CD8-positive, alpha-beta T cell (primary cell): ENCODE measurements at places on chromosomes 12 and 14.

GRCh38 chr12:72268386-72268785 is 3.8 kb upstream of the TRHDE start:
- DNase-seq, result no peak

- no peak for DNase-seq
Observed at GRCh38 chr12:69430942-69431590, 39.1 kb upstream of the FRS2 start.

DNA sequence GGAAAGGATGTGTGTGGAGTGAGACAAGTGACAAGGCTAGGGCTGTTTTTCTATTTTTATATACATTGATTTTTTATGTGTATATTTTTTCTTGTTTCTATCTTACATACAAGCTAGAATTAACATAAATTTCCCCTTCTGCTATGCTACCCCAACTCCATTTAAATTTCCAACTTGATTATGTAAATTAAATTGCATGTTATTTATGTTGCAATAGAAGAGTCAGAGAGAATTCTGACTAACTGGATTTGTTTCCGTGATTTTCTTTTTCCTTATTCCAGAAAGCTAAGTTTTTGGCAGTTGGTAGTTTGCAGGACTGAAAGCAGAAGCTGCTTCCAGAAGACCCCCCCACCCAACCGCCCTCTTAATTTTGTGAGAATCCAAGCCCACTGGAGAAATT is 8.9 kb upstream of the YBX3 start:
- DNase-seq, result no peak

GRCh38 chr14:88470542-88471440 is 84.0 kb downstream of the PTPN21 start:
- DNase-seq, result no peak

GRCh38 chr12:1083889-1084262 is 92.9 kb downstream of the ERC1 start:
- no peak for DNase-seq

- no peak for DNase-seq
Observed at GRCh38 chr12:57135527-57136326, 7.4 kb downstream of the LRP1 start.

DNA sequence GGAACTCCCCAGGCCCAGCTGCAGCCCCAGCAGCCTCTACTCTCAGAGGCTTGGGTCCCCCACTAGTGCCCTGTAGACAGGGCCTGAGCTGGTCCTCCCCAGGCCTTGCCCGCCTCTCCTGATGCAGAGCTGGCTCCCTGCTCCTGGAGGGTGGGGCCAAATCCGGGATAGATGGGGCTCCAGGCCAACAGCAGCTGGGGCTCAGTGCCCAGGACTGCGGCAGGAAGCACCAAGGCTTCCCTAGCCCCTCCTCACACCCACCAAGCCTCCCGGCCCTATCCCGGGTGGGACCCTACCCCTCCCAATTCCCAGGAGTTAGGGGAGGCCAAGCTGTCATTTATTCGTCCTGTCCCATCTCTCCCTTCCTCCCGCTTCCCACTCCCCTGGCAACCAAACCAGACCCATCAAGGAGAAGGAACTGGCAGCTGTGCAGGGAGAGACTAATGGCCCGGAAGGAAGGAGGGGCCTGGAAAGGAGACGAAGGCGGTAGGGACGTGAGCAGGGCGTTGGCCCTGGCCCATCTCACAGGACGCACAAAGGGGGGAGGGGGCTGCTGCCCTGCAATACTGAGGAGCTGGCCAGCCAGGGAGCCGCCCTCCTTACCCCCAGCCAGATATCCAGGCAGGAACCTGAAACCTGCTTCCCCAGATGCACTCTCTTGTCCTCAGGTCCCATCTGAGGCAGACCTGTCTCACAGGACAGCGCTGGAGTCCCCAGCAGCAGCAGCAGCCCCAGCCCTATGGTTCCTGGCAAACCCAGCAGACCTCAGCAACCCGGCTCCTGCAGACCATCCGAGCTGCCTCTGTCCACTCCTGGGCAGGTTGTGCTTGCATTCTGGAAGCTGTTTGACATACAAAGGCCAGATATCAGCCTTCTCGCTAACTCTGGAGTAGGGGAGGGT is 1.6 kb upstream of the PRPH start:
- DNase-seq, result no peak

- DNase-seq, result no peak
Observed at GRCh38 chr14:54787261-54787660, 115.4 kb downstream of the GCH1 start.

GRCh38 chr14:55789406-55789805 is 209.4 kb downstream of the KTN1 start:
- DNase-seq, result no peak

GRCh38 chr14:52412426-52412825 is 98.3 kb downstream of the PTGER2 start:
- DNase-seq, result no peak

DNA sequence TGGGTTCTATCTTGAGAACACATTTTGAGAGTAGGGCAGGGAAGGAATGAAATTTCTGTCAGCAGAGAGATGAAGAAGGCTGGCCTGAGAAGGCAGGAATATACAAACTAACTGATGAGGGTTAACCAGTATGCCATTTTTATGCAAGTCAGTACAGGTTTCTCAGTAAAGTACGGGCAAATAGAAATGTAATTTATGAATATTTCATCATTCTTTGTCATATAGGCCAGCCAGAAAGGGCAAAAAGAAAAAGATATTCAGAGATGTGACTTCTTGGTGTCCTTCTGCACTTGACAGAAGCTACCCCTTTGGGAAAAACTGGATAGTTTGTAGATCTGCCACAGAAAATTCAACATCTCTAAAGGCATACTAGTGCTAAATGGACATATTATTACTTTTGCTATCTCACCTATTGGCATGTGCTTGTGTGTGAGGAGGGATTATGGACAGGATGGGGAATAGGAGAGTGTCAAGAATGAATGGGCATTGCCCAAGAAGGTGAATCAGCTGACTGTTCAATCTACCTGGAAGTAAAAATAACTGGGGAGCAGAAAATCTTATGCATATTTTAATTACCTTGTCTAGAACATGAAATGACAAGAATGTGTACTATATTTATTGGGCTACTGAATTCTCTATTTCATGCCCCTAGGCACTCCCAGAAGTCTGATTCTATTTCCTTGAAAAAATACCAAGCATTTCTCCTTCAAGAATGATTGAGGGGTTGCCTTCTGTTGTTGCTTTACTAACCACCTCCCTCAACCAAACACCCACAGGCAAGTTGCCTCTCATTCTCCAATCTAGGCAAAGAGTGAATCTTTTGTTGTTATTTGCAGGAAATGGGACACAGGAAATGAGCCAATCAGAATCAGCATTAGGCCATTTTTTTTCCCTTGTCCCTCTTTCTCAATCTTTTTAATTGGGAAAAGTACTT is 175.1 kb upstream of the SLC38A2 start:
- DNase-seq, result no peak

GRCh38 chr14:86501611-86502010 is 971.7 kb downstream of the FLRT2 start:
- no peak for DNase-seq

GRCh38 chr12:96807741-96808140 is 99.3 kb upstream of the NEDD1 start:
- DNase-seq, result no peak

GRCh38 chr14:79279645-79280597 is 931.4 kb downstream of the DIO2 start:
- DNase-seq, result no peak

DNA sequence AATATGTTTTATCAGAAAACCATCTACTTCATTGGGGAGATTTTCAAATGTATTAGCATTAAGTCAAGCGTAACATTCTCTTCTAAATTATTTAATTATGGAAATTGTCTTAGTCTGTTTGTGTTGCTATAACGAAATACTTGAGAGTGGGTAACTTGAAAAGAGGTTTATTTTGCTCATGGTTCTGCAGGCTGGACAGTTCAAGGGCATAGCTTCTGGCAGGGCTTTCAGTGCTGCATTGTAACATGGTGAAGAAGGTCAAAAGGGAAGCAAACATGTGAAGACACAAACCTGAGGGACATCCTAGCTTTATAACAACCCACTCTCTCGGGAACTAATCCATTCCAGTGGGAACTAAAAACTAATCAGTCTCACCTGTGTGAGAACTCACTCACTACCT is 84.3 kb upstream of the TMPO start:
- no peak for DNase-seq

DNA sequence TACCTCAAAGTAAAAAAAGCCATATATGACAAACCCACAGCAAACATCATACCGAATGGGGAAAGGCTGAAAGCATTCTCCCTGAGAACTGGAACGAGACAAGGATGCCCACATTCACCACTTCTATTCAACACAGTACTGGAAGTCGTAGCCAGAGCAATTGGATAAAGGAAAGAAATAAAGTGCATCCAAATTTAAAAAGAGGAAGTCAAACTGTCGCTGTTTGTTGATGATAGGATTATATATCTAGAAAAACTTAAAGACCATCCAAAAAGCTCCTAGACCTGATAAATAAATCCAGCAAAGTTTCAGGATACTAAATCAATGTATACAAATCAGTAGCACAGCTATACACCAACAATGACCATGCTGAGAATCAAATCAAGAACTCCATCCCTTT is 5.2 kb downstream of the NDUFA12 start:
- no peak for DNase-seq

DNA sequence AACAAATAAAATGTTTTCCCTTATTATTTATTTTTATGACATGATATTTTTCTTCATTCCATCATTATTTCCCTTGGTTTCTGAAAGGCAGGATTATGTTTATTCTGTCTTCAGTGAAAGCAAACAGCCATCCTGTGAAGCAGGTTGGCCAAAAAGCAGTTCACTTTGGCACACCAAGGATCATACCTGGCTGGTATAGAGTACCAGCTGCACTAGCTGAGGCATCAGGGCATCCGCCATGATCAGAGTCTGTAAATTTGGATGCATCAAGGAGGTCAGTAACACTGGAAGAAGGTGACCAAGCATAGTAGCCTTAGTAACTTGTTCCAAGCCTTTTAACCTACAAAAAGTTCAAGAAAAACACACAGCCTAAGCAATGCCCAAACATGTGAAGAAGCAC is 123.3 kb downstream of the HECTD4 start:
- DNase-seq, result no peak

DNA sequence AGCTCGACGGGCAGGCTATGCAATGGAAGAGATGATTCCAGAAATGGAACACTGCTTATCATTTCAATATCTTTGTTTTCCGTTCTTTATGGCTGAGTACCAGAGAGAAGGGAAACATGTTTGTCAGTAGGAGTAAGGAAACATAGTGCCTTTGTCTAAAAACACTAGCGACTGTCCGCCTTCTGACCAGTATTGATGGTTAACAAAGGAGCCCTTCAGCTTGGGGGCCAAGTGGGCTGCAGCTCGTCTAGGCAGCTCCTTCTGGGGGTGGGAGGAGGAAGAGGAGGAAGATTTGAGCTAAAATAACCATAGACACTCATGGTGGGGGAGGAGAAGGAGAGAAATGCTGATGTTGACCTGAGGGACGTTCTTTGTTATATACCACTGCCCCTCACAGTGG is 15.0 kb downstream of the COQ5 start:
- DNase-seq, result no peak

- DNase-seq, result no peak
Observed at GRCh38 chr14:95290871-95291431, 28.8 kb downstream of the CLMN start.

- no peak for DNase-seq
Observed at GRCh38 chr14:62696331-62696924, 348.8 kb downstream of the KCNH5 start.

DNA sequence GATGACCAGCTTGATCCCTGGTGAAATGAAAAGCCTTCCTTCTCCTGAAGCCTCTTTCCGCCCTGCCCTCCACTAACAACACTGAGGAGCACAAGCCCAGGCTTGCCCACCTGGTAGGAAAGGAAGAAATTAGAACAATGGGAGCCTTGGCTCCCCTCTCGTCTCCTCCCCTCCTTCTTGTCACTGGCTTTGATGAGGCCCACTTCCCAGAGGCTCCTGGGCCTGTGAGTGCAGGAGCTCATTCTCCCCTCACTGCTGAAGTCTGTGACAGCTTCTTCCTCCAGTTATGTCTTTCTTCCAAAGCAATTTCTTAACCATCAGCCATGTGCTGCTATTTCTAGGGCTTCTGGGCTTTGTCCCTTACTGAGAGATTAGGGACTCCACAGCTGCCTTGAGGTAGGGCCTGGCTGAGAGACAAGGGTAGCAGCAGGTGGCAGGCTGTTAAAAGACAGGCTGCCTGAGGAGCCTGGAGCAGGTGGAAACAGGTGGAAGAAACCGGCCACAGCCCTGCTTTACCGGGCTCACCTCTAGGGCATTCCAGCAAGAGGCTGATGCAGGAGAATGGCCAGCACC is 53.6 kb upstream of the SRSF5 start:
- no peak for DNase-seq

GRCh38 chr12:6494968-6495367 is 1.1 kb downstream of the NCAPD2 start:
- DNase-seq, result no peak

GRCh38 chr14:95815226-95815690 is 61.4 kb upstream of the TUNAR start:
- no peak for DNase-seq

DNA sequence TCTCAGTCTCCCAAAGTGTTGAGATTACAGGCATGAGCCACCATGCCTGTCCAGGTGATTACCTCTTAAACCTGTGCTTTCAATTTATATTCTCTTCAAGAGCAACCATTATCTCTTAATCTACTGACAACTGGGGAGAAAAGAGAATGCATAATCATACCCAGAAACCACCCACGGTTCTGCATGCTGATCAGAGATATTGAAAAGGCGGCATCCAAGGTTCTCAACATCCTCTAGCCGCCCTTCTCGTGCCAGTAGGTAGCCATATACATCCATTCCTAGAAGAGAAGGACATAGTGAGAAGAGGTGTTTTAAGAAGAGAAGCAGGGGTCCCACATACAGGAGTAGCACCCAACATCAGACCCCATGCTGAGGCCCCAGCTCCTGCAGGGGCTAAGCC is 20.8 kb downstream of the ANAPC7 start:
- DNase-seq, result no peak

DNA sequence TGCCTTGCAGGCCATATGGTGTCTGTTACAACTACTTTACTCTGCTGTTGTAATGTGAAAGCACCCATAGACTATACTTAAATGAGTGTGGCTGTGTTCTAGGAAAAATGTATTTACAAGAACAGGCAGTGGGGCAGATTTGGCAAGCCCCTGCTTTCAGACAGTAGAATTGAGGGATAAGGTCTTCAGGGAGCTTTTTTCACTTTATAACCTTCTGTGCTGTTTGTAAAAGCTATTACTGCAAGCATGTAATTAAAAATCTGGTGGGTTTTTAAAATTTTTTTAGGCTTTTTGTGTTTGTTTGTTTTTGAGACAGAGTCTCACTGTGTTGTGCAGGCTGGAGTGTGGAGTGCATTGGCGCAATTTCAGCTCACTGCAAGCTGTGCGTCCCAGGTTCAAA is 73.9 kb downstream of the VEZT start:
- no peak for DNase-seq
